ENCODE measurements at places on chromosomes 7 and 10.

DNA sequence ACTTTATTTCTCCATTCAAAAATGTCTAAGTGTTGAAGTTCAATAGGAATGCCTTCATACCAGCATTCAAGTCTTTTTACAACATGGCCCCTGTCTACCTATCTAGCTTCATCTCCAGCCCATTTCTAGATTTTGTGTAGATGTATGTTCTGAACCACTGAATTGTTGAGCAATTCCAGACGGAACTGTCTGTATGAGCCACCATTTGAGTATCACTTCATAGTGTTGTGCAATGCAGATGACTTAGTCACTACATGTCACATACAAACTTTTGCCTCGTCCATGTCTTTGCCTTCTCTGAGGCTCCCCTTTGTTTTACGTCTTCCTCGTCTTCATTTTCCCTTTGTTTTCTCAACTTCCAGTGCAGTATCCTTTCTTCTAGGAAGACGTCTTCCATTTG lies 118.1 kb downstream of the INHBA start:
- DNase-seq = no peak

DNA sequence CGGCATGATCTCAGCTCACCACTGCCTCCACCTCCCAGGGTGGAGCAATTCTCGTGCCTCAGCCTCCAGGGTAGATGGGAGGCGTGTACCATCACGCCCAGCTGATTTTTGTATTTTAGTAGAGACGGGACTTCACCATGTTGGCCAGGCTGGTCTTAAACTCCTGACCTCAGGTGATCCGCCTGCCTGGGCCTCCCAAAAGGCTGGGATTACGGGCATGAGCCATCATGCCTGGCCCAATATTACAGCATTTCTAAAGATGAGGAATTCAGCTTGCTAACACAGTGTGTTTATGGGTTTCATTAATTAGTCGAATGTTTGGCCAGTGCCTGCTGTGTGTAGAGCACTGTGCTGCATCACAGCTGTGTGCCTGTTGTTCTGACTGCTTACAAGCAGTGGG lies 3.7 kb downstream of the WDR37 start:
- DNase-seq = no peak

- DNase-seq = no peak
These were observed 259.7 kb downstream of the CALN1 start for GRCh38 chr7:72152161-72153131.

- no peak for DNase-seq
These were observed 35.1 kb downstream of the BET1 start for GRCh38 chr7:93968911-93969620.

DNA sequence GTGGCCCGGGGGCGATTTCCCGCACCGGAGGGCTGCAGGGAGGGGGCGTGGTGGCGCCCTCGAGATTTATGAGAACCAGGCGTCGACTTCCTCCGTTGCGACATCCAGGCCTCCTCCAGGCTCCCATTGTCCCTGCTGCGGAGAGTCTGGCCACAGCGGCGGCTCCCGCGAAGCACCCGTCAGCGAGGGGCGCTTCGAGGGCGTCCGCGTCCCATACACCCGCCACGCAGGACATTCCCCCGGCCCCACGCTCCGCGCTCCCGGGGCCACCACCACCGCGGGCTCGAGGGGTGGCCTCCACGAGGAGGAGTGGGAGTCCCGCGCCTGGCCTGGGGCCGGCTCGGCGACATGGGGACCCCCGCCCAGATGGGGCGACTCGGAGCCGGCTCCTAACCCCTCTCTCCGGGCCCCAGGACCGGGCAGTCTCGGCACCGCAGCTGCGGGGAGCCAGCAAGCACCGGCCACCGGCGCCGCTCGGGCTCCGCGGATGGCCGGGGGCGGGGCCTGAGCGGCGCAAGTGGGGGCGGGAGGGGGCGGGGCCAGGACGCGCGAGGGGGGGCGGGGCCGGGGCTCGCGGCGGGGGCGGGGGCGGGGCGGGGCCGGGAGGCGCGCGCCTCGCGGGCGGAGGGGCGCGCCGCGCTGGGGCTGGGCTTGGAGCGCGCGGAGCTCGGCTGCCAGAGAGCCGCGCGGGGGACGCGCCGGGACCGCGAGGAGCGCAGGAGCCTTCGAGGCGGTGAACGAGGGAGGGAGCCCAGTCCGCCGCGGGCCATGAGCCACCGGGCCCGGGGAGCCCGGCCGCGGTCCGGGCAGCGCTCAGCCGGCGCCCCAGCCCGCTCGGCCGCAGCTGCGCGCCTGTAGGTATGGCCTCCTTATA lies at the start of gene SH2B2:
SH2B2 (plus strand) TSS at position 632 of the 874 bp plus-strand sequence. CDS start 13,683 bp downstream, outside the sequence.
- peak; percentile 65 for DNase-seq

- DNase-seq = no peak
These were observed 217.4 kb upstream of the KLF14 start for GRCh38 chr7:130951303-130951975.

DNA sequence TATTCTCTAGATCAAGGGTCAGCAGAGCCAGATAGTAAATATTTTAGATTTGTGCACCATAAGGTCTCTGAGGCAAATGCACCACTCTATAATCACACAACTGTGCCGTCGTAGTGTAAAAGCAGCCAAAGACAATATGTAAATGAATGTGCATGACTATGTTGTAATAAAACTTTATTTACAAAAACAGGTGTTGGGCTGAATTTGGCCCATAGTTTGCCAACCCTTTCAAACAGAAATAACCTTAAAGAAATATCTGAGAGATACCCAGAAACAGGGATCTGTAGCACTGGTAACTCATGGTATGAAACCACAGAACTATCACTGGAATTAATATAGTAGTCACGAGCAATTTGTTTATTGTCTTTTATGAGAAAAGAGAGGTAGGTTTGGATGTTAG lies 86.0 kb downstream of the ARID5B start:
- no peak for DNase-seq

- no peak for DNase-seq
These were observed 3.1 kb upstream of the KIAA1217 start for GRCh38 chr10:24205821-24206220.

DNA sequence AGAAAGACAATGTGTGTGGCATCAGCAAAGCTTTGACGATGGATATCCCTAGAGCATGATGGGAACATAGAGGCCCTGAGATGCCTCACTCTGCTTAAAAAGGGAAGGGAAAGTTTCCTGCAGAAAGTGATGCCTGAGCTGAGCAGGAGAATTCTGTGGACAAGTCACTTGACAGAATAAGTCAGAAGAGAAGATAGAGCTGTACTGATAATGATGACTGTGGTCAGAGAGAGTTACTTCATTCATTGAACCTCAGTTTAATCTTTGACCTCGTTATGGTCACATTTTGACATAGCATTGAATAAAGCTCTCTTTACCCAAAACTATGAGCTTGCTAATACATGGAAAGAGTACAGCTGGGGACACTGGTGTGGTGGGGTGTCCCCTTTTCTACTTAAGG lies 7.6 kb downstream of the CUBN start:
- DNase-seq = no peak

DNA sequence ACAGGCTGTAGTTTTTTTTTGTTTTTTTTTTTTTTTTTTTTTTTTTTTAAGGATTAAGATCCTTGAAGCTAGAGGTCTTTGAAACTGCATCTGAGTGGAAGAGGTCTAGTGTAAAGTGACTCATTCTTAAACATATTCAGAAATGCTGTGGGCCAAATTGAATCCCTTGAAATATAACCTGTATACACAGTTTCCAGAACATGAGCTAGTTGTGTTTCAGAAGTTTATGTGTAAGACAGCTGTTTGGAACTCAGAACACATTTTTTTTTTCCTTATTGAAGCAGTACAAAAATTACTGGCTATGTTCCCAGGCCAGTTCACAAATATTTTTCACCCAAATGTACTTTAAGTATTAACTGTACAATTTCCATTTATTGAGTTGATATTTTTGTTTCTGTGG lies 67.9 kb downstream of the PPP1R9A start:
- DNase-seq = no peak

DNA sequence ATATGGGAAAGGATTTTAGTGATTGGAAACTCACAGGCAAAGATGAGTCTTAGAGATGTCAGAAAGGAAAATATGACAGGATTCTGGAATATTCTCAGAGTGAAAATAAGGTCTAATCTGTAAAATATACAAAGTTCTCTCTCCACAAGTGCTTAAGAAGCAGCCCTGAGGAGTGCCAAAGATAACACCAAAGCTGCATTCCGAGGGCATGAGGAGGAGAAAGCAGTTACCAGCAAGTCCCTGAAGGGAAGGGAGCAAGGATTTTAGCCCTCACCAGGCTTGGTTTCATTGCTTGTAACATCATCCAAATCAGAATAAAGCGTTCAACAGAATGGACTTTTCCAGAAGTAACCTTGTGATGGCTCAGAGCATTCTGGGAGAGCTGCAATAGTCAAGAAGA lies 31.4 kb upstream of the DLX6 start:
- no peak for DNase-seq

DNA sequence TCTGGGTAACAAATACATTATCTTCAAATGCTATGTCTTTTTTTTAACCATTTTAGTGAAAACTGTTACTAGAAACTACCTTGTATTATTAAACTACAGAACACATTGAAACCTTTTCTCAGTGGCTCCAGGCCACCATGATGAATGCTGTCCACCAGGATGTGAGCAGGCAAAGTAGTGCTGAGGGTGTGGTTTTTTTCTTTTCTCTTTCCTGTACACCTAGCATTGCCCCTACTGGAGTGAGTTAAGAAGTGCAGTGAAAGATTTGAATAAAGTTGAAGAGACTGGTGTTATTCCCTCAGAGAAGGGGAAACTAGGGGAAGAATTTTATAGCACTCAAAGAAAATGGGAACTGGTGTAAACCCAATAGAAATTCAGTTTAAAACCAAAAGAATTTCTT lies 120.0 kb upstream of the SAMD8 start:
- DNase-seq = no peak

GRCh38 chr10:100660945-100661344 lies 84.4 kb upstream of the PAX2 start:
- no peak for DNase-seq

DNA sequence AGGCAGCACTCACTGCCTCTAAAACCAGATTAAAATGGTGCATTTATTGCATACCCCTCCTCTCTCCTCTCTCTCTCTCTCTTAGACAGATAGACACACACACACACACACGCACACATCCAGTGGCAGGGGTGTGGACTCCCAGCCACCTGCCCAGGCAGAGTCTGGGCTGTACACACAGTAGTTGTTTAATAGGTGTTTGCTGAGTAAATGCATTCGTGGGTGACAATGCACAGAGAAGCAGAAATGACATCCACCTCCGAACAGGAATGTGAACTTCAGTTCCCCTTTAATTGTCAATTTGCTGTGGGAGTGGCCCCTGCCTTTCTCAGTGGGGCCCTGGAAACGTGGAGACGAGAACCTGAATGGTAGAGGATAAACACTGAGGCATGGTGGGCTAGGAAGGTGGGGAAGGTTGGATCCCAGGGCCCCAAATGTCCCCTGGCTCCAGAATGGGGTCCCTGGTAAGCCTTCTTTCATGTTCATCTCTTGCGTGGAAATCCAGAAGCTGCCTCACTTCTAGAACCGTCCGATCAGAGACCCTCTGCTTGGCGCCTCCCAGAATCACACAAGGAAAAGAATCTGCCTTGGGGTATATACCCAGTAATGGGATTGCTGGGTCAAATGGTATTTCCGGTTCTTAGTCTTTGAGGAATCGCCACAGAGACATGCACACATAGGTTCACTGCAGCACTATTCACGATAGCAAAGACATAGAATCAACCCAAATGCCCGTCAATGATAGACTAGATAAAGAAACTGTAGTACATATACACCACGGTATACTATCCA lies 58.5 kb upstream of the ECHDC3 start:
- DNase-seq = no peak

DNA sequence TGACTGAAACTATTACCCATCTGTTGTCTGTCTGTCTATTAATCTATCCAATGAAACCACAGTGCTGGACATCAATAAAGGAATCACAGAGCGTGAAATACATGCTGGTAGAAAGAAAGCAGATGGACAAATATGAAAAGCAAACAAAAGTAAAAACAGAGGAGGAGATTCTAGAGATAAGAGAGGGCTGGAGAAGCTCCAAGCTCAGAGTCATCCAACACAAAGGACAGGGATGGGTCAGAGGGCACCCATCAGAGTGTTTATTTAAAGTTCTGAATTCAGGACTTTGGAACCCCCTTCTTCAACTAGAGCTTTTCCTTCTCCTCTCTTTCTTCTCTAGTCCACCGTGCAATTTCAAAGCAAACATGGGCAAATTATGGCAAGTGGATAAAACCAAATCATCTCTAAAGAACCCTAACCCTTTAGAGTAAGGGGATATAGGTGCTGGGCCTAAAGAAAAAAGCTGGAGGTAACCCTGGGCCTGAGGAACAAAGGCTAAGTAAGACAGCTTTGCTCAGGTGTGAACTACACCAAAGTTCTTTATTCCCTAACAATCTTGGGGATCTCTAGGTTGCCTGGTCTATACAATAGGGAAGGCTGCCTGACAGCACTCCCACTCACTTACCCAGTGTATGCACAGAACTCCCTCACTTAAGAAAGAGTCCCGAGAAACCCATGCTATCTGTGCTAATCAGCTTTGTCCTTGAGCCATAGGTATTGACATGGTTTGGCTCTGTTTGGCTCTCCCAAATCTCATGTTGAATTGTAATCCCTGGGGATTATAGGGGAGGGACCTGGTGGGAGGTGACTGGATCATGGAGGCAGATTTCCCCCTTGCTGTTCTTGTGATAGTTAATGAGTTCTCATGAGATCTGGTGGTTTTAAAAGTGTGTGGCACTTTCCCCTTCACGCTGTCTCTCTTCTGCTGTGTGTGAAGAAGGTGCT lies 97.0 kb downstream of the BAMBI start:
- no peak for DNase-seq

DNA sequence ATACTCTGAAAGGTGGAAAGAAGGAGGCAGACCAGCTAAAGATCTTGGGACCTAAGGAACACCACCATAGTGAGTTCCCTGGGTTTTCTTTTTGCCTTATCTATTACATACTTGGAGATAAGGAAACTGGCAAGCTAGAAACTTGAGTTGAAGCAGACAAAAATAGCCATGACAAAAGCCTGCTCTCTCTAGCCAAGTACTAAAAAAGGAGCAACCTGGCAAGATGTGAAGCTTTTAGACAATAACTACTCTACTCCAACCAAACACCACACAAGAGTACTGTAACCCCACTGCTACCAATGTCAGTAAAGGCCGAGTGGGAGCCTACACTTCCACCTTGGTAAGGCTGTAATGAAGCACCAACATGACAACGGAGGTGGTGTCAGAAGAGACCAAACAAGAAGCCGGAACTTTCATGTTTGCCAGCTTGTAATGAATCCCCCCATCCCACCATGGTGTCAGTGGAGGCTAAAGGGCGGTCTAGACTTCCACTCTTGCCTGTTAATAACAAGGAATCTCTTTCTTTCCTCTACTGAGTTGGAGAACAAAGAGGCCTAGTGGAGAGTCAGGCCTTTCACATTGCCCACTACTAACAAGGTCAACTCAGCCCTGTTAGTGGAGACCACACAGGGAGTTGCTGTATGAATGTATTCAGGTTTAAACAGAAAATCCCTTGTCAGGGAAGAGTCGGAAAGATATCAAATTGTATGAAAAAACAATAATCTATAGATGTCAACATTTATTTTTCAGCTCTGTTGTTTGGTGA lies 55.8 kb upstream of the DYNC1I1 start:
- no peak for DNase-seq

- no peak for DNase-seq
These were observed 103.2 kb upstream of the WAC start for GRCh38 chr10:28429573-28430216.

All from CD4-positive, alpha-beta T cell treated with Interleukin-6 for 4 hours (primary cell).